AML-193 (cell line): ENCODE measurements at places on chromosomes 4 and X.
A peak's percentile ranks its signal among the peaks of the same experiment; 100 is the strongest.

- no peak for DNase-seq
Measured at GRCh38 chr4:10186228-10187214, 69.9 kb upstream of the WDR1 start.

GRCh38 chr4:6333301-6334202, 63.9 kb downstream of the WFS1 start:
- no peak for DNase-seq

DNA sequence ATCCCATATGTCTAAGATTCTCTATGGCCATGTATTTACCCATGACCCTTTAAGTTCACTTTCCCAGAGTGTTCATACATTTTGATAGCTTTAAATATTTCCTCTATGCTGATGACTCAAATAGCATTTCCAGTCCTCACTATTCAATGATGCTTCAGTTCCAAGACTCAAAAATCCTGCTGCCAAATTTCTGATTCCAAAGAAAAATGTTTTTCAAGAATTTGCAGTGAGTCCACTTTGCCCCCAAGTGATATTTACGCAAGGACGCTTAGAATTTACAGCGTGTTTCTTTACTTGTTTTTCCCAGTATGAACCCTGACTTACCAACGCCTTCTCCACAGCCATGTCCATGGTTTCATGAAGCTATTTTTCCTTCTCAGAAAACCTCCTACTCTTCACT, 127.9 kb upstream of the PCDH18 start:
- DNase-seq: no peak

DNA sequence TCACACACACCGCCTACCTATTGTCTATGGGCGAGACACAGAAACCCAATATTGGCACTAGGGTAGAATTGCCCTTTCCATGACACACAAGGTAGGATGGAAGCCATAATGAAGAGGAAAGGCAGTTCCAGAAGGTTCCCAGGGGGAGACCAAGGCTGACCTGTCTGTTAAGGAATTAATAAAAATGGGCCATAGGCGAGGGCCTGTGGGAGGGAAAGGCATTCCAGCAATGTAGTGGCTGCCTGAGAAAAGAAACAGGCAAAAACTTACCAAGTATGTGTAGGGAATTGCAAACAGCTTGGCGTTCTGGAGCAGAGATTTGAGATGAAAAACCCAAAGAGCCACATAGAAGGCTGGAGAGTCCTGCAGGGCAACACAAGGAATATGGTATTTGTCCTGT, 19.1 kb downstream of the MAGED2 start:
- no peak for DNase-seq

DNA sequence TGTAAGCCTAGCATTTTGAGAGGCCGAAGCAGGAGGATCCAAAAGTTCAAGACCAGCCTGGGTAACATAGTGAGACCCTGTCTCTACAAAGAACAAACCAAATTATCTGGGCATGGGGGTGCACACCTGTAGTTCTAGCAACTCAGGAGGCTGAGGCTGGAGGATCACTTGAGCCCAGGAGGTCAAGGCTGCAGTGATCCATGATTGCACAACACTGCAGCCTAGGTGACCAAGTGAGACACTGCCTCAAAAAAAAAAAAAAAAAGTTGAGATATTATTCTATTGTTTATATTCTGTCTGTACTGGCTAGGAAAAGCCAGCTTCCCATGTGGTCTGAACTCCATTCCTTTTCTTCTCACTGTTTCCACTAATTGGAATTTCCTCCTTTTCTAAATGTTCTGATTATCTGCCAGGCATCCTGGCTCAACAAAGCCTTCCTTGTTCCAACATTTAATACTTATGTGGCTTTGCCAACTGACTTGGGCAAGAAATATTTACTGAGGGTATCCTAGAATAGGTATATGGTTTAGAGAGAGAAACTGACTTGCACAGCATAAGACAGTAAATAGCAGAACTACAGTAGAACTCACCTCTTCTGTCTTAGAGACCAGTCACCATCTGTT, 175.2 kb upstream of the ADAMTS3 start:
- DNase-seq: no peak

- no peak for DNase-seq
Measured at GRCh38 chr4:73213916-73214653, 44.5 kb downstream of the ANKRD17 start.

GRCh38 chrX:92231391-92231790, 452.2 kb downstream of the PCDH11X start:
- no peak for DNase-seq

DNA sequence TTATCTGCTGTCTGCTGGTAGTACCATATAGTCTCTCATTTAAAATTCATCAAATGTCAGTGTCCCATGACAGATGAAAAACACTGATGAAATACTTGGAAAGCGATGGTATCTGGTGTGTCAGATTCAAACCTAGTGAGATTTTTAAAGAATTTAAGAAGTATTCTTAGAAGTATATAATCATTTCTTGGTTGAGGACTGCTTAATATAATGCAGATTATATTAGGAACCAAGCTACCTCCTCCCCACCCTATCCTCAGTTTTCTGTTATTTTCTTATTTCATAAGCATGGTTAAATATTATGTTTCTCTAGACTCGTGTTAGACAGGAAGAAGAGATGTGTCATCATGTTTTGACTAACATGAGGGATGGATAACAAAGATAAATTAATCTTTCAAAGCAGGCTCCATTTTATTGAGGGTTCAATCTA, 118.5 kb downstream of the GLUD2 start:
- DNase-seq: no peak

- no peak for DNase-seq
Measured at GRCh38 chr4:144572660-144573059, 73.3 kb upstream of the HHIP start.

- no peak for DNase-seq
Measured at GRCh38 chr4:149121023-149121404, 678.8 kb upstream of the NR3C2 start.

GRCh38 chr4:158255727-158256324, 45.5 kb downstream of the TMEM144 start:
- peak; percentile 68 for DNase-seq

GRCh38 chr4:183986971-183987946, 82.2 kb downstream of the STOX2 start:
- no peak for DNase-seq

DNA sequence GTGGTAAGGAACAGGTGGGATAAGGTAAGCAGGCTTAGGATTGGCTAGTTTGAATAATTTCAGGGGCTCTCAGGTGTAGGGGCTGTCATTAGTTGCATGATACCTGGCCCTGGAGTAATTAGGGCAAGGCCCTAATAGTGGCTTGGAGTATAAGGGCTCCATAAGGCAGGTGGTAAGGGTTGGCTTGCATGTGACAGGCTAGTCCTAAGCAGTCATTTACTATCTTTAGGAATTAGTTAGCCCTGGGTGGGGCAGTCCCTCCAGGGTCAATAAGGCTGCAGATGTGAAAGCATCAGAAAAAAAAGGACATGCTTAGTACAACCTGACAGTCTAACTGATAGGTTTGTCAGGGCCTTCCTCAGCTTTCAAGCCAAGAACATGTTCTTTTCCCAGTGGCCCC, 7.8 kb upstream of the TMPRSS11D start:
- DNase-seq: no peak

- no peak for DNase-seq
Measured at GRCh38 chrX:78527263-78527662, 131.9 kb downstream of the RTL3 start.

DNA sequence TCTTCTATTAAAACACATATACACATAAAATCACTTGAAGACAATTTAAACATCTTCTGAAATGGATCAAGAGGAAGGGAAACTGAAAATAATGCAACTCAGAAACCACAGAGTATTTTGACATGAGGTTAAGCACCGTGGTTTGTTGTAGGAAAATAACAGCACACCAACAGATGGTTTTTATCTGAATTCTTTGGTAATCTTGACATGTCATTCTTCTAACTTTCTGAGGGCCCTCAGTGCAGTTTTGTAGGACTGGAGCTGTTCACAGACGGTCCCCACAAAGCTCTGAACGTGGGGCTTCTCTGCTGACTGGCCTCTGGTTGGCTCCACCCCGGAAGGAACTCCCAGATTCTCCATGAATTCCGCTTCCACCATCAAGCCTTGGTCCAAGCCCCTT, 16.0 kb upstream of the TLR8 start:
- no peak for DNase-seq

DNA sequence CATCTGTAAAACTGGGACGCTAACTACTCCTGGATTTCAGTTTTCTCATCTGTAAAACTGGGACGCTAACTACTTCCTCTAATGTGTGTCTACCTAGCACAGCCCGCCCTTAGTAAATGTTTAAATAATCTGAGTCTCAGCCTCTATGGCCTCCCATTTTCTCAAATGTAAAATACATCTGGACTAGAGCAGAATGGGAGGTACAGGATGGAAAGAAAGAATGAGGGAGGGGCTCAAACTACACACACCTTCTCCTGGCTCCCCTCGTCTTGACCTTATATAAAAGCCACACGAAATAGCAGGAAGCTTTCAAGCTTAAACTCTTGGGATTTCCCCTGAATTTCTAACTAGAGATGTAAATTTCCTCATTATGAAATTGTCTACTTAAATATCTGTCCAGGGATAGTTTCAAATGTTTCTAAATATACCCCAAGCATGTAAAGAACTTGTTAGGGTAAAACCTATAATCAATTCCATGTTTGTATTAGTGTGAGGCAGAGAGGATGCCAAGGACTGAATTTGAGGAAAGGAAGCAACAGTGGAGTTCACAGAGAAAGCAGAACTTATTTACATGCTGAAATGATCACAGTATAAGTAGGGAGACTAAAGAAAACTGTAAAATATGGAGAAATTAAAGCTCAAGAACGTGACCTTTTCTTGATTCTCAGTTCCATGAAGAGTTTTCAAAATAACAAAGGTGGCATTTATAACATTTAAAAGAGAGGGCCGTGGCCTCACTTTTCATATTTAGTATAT, 220.0 kb downstream of the NWD2 start:
- DNase-seq: no peak

DNA sequence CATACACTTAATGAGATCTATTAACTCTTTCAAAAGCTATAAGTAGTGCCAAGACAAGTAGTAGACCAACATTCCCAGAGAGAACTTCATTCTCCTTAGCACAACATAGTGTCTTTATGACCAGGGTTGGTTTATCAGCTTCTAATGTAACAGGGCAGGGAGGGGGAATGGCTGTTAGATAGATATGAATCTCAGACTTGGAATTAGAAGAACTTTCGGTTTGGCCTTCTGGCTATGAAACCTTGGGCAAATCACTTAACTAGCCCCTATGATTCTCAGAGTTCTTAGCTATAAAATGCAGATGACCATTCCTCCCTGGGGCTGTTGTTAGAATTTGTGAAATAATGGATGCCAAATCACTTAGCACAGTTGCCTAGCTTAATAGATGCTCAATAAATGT, 132.2 kb downstream of the SLC10A7 start:
- DNase-seq: no peak

GRCh38 chrX:2445662-2446623, 54.8 kb downstream of the DHRSX start:
- no peak for DNase-seq

GRCh38 chr4:185196437-185196836, 7.4 kb downstream of the CFAP97 start:
- DNase-seq: no peak

DNA sequence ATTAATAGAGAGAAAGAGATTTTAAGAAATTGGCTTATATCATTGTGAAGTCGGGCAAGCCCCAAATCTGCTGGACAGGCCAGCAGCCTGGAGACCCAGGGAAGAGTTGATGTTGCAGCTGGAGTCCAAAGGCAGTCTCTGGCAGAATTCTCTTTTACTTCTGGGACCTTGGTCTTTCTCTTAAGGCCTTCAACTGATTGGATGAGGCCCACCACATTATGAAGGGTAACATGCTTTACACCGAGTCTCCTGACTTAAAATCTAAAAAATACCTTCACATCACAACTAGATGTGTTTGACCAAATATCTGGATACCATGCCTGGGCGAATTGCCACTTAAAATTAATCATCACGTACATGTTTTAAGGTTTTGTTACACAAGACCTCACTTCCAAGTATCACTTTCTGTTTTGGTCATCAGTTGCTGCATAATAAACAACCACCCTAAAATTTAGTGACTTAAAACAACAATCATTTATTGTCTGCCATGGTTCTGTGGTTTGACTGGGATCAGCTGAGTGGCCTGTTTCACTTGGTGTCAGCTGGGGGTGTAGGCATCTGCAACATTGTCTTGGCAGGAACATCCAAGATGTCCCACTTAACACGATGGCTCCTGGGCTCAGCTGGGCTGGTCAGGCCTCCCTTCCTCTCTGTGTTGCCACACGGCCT, 3.4 kb downstream of the CD38 start:
- DNase-seq: no peak

- DNase-seq: no peak
Measured at GRCh38 chr4:114132199-114132598, 152.8 kb upstream of the ARSJ start.

DNA sequence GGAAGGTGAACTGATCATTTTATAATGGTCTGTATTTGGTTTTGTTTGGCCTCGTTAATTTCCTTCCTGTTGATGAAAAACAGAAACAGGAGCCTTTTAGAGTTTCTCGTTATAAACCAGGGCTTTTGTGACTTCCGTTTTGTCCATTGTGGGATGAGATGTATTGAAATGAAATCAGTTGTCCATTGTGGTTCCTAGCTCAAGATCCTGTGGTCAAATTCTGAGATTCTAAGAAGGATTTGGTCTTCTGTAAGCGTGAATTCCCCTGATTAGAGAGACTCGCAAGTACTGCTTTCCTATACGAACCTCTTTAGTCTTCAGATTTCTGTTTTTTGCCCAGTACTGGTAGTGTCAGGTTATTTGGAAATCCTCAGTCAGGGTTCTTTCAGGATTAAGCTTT, 101.7 kb downstream of the RAPGEF2 start:
- no peak for DNase-seq
